ENCODE measurements at places on chromosomes 5 and 9.

DNA sequence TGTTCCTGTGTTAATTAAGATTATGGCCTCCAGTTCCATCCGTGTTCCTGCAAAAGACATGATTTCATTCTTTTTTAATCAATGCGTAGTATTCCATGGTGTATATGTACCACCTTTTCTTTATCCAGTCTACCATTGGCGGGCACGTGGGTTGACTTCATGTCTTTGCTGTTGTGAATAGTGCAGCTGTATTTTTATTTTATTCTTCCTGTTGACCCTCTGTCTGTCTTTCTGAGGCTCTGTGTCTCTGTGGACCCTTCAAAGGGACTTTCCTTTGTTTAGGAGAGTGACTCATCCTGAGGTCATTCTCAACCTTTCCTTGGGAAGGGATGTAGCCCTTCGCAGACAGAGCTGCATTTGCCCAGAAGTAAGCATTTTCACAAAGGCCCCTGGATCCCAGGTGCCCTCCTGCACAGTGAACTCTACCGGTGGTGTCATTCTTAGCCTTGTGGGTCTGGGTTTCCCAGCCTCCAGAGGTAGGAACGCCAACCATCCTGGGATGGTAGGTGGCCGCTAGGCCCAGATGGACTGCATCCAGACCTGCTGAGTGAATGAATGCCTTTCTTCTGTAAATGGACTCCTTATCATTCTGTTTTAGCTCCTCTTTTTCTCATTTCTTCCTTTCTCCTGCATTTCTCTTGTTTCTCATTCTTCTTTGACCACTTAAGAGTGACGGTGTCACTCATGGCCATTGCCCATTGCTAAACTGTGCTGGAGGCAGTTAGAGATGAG, 22.4 kb downstream of the TRIO start:
- no peak for DNase-seq

DNA sequence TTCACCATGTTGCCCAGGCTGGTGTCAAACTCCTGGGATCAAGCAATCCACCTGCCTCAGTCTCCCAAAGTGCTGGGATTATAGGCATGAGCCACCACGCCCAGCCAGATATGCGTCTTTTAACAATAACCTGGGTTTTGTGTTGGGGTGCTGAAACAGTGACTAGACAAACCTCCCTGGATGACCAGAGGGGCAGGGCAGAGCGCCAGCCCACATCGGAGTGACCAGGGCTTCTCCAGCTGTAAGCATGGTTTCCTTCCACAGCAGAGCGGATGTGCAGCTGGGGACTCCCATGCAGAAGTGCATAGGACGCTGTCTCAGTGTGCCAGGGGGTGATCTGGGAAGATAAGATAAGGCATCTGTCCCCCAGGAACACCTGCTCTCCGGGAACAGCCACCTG, 244.9 kb downstream of the IRX2 start:
- DNase-seq: no peak

DNA sequence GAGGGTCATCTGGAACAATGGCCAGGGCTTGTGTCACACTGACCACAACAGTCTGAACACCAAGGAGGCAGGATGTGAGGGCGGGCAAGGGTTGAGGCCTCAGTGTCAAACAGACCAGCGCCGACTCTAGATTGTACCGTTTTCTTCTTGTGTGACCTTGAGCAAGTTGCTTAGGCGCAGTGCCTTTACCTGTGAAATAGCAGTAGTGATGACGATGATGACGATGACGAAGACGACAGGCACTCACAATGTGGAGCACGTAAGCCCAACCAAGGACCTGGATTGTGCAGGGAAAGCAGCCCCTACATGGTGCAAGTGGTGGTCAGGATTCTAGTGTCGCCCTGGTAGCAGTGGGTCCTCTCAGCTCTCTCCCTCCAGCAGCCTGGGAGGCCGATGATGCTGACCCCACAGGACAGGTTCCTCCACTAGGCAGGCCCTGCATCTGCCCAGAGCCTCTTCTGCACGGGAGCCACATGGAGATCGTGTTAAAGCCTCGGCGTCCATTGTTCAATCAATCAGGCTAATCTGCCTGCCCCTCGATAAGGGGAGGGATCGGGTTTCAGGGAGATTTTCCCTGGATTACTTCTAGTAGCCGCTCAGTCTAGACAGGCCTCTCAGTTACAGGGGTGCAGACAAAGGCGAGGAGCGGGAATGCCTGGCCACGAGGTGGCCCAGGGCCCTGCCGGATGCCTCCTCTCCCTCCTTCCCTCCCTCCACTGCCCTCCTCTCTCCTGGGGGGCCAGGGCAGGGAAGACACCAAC, 91.7 kb downstream of the MACROH2A1 start:
- no peak for DNase-seq

DNA sequence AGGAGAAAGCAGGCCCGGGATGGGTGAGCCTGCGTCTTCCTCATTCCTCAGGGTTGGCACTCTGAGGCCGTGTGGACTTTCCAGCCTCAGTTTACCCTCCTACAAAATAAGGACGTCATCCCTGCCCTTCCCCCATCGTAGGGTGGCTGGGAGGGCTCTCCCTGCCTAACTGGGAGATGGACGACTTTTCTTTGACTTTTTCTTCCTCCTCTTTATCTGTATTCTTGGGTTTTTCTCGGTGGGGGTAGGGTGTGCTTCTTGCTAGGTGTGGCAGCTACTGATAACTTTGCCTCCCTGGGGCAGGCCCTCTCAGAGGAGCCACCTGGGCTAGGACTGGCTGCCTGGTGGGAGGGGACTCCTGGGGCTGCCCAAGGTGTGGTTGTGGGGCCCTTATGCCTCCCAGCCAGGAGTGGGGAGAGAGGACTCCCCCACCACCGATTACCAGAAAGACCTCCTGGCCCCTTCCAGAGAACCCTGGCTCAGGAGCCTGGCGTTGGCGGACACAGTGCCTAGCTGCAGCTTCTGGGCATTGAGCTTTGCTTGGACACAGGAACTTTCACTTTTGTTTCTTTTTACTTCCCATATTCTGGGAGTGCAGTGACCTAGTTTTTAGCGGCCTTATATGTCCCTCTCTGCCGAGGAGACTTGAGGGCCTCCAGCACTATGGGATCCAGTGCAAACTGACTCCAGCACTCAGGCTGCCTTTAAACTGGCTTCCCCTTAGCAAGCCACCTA, 6.1 kb downstream of the GLIPR2 start:
- no peak for DNase-seq

DNA sequence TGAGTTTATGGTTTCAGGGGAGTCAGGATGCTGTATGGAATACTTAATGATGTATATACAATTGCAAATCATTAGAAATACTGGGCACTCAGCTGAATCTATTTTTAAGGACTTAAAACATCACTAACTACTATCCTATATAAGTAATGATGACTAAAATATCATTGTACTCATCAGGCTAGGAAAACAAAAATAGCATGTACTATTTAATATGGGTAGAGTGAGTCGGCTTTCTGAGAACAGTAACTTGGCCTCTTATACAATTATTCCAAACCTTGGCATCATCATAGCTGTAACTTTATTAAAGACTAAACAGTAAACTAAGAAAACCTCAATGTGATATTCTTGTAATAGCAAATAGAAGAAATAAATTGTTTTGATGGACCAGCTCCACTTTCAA, 94.5 kb downstream of the PJA2 start:
- DNase-seq: no peak

DNA sequence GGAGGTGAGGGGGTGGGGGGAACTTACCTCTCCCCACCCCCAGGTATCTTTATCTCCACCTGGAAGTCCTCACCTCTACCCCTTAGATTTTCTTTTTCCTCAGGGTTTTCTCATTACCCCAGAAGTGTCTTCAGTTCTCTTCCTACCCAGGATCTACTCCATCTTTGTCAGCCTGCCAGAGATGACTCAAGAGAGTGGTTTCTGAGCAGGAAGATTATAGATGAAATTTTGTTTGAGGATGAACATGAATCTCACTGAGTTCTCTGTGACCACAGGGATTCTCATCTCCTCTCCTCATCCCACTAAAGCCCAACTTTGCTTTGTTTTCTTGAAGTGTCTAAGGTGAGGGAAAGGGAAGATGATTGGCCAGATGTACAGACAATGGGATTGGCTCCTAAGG, 5.2 kb upstream of the HINT2 start:
- no peak for DNase-seq

Data from stimulated activated CD4-positive, alpha-beta T cell treated with anti-CD3 and anti-CD28 coated beads, Interleukin-4, amount 100 ng/mL, for 1 hour (primary cell).